ENCODE measurements at places on chromosomes 1 and 21.

GRCh38 chr1:212247179-212247721 is 38.0 kb upstream of the PPP2R5A start:
- DNase-seq: no peak

- DNase-seq: no peak
Observed at GRCh38 chr1:39657923-39658485, 13.9 kb downstream of the NT5C1A start.

- DNase-seq: no peak
Observed at GRCh38 chr1:170518965-170519364, 13.0 kb upstream of the GORAB start.

DNA sequence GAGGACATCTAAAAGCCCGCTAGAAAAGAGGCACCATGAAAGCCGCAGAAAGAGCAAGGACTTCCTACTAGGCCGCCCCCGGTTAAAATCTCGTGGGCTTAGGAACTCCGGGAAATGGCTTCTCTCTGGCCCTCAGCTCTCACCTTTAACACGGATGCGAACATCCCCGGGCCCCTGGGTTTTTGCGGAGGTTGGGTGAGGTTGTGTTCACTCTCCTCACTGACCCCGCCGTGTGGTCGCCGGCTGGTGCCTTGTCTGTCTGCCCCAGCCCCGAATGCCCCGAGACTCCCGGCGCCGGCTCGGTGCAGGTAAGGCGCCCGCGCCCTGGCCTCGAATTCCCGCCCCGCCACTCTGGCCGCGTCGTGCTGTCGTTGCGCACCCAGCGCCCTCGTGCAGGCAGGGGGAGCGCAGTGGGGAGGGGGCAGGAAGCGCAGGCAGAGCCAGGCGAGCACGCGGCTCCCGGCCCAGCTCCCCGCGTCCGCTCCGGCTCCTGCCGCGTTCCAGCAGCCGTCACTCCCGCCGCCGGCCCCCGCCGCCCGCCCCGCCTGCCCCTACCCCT is at the start of gene SHISAL2A:
Gene SHISAL2A, plus strand, starts transcription at position 437 of the 559 bp plus-strand sequence. CDS start 326 bp downstream, outside the sequence.
- no peak for DNase-seq

GRCh38 chr1:119143706-119144105 is 3.3 kb upstream of the WARS2 start:
- DNase-seq: no peak

GRCh38 chr1:156874572-156875340 is 14.1 kb downstream of the NTRK1 start:
- no peak for DNase-seq

DNA sequence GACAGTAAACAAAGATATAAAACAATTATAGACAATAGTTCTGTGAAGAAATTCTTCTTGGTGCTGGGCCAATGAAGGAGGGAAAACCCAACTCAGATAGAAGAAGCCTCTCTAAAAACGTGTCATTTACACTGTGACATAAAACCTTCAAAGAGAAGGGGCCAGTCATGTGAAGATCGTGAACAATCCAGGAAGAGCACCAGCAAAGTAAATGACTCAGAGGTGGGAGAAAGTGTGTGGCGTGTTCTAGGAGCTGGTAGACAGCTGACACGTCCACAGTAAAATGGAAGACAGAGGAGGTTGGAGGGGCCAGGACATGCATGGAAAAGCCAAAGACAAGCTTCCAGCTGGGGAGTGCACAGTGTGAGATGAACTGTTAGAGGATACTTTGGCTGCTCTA is 143.6 kb downstream of the VAV3 start:
- DNase-seq: no peak

DNA sequence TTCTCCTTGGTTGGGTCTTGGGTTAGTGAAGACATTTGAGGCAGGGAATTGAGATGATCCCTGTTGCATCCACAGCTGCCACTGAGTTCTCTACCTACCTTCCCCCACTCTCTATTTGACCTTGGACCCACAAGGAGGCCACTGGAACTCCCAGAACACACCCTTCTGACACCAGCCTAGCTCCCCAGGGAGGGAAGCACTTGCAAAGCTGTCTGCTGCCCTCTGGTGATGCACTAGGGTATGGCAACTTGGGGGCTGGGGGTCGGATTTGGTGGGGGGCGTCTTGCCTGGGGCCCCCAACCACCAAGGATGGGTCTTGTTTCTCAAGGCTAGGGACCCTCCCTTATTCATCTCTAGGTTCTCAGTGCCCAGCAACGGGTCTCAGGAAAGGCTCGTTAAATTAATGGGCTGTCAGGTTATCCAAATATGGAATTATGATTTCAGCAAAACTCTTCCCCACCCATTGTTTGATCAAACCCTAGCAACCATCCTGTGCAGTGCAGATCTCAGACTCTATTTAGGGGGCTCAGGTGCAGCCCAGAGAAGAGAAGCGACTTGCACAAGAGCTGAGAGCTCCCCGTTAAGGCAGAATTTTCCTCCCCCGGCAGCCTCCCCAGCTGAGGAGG is 177.8 kb upstream of the KLHDC7A start:
- DNase-seq: no peak

- no peak for DNase-seq
Observed at GRCh38 chr1:228434689-228435088, 18.0 kb upstream of the TRIM17 start.

DNA sequence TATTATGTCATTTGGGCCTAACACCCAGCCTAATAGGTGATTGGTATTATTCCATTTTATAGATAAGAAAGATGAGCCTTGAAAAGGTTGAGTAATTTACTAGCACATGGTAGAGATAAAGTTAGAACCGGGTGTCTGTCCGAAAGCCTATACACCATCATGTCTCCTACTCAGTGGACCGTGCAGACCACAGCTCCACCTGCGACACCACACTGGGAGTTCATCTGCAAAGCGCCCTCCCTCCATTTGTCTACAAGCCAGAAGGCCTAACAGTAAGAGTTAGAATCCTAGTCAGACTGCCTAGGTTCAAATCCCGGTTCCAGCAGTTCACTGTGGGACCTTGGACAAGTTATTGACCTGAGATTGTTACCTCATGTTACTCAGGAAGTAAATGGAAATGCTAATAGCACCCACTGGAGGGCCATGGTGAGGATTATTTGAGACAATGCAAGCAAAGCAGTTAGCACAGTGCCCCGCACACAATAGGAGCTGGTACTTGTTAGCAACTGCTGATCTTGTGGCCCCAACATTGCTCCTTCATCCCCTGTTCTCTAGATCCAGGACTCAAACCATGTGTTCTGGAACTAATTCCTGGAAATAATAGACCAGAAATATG is 20.5 kb downstream of the ARMH1 start:
- DNase-seq: no peak

DNA sequence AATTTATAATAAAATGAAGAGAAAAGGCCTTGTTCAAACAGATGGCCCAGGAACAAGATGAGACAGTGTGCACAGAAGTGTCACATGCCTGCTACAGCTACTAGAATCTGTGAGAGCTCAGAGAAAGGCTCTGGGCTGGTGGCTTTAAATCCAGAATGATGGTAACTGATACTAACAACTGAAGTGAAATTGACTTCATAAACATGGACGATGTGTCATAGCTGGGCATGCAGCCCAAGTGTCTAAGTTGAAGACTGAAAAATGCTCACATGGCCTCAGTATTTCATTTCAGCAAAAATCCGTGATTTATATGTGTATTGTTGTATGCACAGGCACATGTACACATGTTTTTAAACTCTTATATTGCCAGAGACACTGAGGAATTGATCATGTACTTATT is 208.3 kb upstream of the RUNX1 start:
- peak; percentile 74 for DNase-seq

GRCh38 chr1:56061824-56062223 is 517.5 kb downstream of the PLPP3 start:
- DNase-seq: no peak

DNA sequence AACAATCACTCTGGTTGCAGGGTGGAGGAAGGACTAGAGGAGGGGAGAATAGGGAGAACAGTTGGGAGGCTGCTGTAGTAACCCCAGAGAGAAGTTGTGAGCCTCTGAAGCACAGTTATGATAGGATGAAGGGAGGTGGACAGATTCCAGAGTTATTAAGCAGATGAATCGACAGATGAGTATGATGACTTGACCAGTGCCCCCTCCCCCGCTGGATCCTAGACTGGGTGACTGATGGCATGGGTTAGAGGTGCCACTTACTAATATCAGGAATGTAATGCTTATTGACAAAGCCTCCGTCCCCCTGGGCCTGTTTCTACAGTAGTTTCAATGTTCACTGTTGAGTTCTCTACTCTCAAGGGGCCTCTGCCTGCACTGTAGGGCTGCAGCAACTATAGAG is 14.0 kb upstream of the TIPRL start:
- DNase-seq: no peak

DNA sequence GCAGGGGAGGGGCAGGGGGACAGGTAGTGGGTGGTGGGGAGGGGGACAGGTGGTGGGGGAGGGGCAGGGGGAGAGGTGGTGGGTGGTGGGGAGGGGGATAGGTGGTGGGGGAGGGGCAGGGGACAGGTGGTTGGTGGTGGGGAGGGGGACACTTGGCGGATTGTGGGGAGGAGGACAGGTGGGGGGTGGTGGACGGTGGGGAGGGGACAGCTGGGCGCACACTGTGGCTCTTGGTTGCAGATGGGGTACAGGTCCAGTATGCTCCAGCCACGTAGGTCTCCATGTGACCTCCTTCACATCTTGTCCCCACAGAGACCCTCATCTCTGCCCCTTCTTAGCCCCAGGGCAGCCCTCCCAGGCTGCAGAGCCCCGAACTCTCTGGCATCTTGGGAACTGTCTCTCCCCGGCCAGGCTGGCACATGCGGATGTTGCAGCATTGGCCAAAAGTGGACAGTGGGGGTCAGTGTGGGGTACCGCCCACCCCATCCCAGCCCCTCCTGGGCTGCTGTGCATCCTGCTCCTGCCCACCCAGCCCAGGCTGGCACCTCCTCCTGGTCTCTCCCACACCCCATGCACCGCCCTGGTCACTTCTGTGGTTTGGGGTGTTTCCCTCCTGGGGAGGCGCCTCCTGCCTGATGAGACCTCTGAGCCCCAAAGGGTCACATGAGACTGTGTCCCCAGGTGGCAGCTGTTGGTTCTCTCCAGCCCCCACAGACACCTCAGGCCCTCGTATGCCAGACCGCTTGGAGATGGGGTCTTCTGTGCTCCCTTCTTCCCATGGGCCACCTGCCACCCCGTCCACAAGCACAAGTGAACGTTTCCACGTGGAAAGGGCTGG is 7.6 kb upstream of the SLC19A1 start:
- no peak for DNase-seq

DNA sequence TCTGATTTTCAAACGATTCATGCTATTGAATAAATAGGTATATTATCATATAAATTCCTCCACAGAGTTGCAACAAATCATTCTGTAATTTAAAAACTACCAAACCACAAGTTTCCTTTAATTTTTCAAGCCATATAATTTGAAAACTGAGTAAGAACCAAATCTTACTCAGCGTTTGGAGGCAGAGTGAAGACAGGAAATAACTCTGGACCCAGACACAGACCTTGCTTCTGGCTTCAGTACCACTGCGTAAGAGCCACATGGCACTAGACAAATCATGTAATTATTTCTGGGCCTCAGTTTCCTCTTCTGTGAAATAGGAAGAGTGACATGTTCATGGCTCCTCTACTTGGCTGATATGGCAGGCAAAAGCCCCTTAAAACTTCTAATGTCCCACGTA is 82.4 kb downstream of the SMYD2 start:
- DNase-seq: no peak

- no peak for DNase-seq
Observed at GRCh38 chr1:45879885-45880598, 76.6 kb downstream of the MAST2 start.

- DNase-seq: no peak
Observed at GRCh38 chr1:68174738-68175113, 57.6 kb downstream of the WLS start.
